CD4-positive, alpha-beta T cell treated with Interleukin-2 at 100 ng/mL for 4 hours (primary cell): ENCODE measurements at places on chromosomes 13 and 19.

- peak; percentile 76 for DNase-seq
These were observed 15.0 kb upstream of the SLC35E1 start for GRCh38 chr19:16586991-16587832.

DNA sequence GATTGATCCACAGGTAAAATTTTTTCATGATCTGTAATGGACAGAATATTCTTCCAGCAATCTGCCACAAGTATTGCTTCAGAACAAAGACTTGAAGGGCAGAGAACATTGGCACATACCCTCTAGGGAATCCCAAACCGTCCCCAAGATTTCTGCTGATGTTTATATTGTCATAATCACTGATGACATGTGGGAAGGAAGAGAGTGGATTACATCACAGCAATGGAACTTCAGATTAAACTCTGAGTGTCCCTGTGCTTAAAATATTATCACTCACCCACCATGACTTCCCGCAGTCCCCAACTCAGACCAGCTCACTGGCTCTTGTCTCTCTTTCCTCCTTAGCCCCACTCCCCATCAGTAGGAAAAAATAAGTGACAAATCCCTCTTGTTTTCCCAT, 8.5 kb upstream of the TPT1 start:
- DNase-seq, result no peak

- no peak for DNase-seq
These were observed 10.5 kb downstream of the KLF5 start for GRCh38 chr13:73069206-73069805.

GRCh38 chr13:44347301-44347700, 26.3 kb upstream of the SERP2 start:
- no peak for DNase-seq

GRCh38 chr13:54875111-54875510, 1846.5 kb downstream of the OLFM4 start:
- DNase-seq, result no peak

DNA sequence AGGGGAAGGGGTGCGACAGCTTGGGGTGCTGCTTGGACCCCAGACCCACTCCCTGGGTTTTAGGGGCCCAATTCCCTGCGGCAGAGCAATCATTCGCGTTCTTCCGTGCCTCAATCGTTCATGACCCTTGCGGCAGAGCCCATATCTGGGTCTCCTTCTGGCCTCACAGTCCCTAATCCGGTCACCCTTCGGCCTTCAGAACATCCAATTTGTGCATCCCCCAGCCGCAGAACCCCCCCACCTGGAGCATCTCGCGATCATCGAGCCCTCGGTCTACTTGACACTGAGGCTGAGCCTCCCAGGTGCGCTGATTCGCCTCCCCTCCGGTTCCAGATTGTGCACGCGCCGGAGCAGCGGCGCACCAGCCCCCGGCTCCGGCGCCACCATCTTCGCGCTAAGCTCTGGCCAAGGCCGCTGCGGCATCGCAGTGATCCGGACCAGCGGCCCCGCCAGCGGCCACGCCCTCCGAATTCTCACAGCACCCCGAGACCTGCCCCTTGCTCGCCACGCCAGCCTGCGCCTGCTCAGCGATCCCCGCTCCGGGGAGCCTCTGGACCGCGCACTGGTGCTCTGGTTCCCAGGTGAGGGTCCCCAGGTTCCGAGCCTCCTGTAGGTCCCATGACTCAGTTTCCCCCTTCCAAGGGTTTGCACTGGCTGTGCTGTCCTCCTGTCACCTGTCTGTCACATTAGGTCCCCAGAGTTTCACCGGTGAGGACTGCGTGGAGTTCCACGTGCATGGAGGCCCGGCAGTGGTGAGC, 501 bp downstream of the GTPBP3 start:
- peak; percentile 21 for DNase-seq

DNA sequence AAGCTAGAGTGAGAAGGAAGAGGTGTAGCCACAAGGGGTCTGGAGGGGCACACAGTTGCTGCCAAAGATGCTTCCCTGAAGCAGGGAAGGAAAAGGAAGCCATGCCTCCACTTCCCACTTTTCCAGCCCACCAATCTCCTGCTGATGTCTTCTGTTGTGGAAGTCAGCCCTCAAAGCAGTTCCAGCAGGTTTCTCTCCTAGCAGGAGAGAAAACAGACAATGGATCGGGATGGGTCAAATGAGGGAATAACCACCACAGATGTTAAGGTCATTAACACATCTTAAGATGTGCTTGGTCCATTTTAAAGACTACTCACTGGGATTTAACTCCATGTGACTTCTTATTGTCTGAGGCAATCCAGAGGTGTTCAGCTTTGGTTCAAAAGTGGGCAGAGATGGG, 284.1 kb upstream of the SOX21 start:
- no peak for DNase-seq

GRCh38 chr19:6769006-6769619, 1.9 kb upstream of the SH2D3A start:
- DNase-seq, result peak; percentile 27

GRCh38 chr13:33205804-33206221, 79.7 kb downstream of the STARD13 start:
- no peak for DNase-seq

GRCh38 chr13:30569901-30570576, 47.7 kb upstream of the USPL1 start:
- DNase-seq, result no peak

GRCh38 chr13:50484472-50485113, 358.9 kb downstream of the DLEU7 start:
- no peak for DNase-seq

- DNase-seq, result no peak
These were observed 45.7 kb downstream of the PLPP2 start for GRCh38 chr19:245457-245856.

GRCh38 chr13:46087481-46087880, 17.4 kb downstream of the CPB2 start:
- no peak for DNase-seq
